ENCODE measurements at places on chromosomes 12 and 14.

DNA sequence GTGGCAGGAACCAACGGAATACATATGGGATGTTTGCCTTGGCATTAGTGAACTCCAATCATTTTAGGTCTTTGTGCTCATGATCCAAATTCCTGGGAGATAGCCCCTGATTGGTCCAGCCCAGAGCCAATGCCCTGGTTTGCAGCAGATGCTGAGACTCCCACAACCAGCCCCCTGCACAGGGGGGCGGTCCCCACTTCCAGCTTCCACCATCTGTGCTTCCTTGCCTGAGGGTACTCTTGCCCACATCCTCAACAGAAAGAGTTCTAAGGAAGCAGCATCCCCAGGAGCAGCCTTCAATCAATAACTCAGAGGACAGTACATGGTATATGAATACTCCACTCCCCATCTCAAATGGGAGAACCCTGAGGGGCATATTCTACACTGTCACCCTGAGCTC lies 39.7 kb upstream of the FICD start:
- DNase-seq: no peak

- peak; percentile 22 for DNase-seq
Observed at GRCh38 chr12:57069523-57069922, 9.1 kb downstream of the NEMP1 start.

- no peak for DNase-seq
Observed at GRCh38 chr12:120015313-120015712, 26.3 kb downstream of the BICDL1 start.

DNA sequence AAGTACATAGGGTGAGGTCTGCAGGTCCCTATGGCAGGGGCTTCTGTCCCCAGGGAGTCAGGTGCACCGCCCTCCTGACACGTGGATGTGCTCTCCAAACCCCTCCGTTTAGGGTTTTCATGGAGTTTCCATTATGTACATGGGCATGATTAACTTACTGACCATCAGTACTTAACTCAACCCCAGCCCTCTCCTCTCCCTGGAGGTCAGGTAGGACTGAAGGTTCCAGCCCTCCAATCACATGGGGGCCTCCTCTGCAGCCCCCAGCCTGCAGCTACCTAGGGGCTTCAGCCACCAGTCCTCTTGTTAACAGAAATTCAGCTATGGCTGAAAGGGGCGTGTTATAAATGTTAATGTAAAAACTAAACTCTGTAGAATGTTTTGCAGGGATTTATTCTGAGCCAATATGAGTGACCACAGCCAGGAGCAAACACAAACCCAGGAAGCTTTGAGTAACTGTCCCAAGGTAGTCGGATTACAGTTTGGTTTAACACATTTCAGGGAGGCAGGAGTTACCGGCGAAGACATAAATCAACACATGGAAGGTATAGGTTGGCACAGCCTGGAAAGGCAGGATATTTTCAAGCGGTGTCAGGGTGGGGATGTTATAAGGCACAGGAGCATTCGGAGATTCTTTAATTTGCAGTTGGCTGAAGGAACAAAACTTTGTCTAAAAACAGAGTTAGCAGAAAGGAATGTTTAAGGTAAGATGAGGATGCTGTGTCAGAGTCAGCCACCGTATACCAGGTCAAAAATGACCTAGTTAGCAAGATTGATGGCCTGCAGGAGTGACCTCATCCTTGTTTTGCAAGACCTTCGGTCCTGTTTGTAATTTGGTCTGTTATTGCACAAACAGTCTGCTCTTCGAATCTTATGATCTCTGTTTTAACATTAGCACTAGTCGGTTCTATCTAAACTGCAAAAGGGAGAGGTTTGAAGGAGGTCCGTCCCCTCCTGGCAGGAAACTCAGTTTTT lies 75.2 kb downstream of the TNFAIP2 start:
- no peak for DNase-seq

DNA sequence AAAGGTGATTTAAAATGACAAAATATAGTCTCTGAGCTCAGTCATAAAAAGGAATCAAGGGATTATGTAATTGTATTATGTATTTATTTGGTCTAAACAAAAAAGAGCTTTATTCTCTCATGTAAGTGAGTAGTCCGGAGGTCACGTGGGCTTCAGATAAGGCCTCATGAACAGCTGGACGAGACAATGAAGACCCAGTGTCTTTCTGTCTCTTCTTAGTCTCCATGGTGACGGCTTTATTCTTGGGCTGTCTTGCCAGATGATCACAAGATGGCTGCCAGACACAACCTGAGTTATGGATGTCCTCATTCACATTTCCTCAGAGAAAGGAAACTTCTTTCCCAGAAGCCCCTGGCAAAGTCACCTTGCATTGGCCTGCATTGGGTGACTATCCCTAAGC lies 98.6 kb downstream of the ARF6 start:
- no peak for DNase-seq
